ENCODE measurements at places on chromosomes 3 and 15. TPM values are rescaled to one million over a fixed set of nuclear protein-coding genes. Genes with fewer than 3 reads are reported as not detected.

- DNase-seq = no peak
These were observed 30.4 kb downstream of the CCDC13 start for GRCh38 chr3:42742688-42743087.

DNA sequence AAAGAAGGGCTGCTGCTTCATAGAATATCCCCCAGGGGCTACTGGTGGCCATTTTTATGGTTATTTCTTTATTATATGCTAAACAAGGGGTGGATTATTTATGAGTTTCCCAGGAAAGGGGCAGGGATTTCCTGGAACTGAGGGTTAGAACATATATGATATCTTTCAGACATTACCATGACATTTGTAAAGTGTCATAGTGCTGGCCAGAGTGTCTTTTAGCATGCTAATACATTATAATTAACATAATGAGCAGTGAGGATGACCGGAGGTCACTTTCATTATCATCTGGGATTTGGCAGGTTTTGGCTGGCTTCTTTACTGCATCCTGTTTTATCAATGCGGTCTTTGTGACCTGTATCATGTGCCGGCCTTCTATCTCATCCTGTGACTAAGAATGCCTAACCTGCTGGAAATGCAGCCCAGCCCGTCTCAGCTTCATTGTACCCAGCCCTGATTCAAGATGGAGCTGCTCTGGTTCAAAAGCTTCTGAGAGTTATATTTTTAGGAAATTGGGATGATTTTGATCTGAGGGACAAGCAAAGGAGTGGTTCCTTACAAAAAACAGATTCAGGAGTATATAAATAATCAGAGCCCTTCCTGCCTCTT lies 9.1 kb upstream of the ZBTB20 start:
- DNase-seq = no peak

- DNase-seq = peak; percentile 9
These were observed 262.1 kb downstream of the NAALADL2 start for GRCh38 chr3:175121225-175121624.

- DNase-seq = no peak
These were observed 113.5 kb upstream of the SATB1 start for GRCh38 chr3:18538463-18539230.

DNA sequence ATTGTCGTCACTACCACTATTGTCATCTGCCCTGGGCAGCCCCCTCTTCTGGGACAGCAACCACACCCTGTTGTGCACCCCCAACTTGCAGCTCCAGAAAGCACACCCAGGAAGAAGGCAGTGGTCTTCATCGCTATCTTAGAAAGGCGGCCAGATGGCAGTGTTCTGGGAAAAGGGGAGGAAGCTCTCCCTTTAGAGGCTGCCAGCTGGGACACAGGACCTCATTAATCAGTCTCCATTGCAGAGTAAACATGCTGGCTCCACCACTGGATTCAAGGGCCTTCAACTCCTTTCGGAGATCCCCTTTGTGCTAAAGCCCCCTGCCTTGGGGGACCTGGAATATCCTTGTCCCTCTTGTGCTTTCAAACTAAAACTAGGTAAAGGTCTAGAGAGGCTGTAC lies 199.3 kb upstream of the LINGO1 start:
- no peak for DNase-seq

DNA sequence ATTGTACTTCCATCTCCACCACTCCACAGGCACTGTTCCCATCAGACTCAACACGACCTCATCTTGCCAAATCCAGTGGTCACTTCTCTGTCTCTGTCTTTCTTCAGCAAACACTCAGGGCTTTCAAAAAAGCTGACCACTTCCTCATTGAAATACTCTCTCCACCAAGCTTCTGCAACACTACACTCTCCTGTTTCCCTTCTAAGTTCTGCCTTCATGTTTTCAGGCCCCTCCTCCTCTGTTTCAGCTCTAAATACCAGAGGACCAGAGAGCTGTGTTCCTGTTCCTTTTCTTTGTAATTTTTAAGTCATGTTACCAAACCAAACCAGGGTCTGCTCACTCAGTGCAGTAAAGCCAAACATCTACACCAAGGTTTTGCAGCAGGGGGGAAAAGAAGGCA lies 33.8 kb upstream of the ACP3 start:
- no peak for DNase-seq

GRCh38 chr15:52677593-52678467 lies 1.4 kb downstream of the ATOSA start:
- DNase-seq = peak; percentile 56

DNA sequence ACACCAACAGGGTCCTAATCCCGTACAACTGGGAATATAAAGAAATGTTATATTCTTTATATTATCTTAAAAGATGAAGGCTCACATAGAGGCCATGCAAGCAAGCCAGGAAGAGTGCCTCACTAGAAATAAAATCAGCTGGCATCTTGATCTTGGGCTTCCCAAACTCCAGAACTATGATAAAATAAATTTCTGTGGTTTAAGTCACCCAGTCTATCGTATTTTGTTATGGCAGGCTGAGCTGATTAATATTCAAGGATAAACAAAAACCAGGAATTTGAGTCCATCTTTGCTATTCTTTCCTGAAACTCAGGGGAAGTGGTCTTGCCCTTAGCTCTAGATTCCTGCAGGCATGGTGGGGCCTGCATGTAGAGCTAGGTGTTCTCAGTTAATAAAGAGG lies 42.7 kb downstream of the ATOSA start:
- no peak for DNase-seq

- DNase-seq = no peak
These were observed 22.1 kb upstream of the TRA2B start for GRCh38 chr3:185959609-185960521.

GRCh38 chr3:145017959-145018358 lies 1046.3 kb downstream of the DIPK2A start:
- no peak for DNase-seq

DNA sequence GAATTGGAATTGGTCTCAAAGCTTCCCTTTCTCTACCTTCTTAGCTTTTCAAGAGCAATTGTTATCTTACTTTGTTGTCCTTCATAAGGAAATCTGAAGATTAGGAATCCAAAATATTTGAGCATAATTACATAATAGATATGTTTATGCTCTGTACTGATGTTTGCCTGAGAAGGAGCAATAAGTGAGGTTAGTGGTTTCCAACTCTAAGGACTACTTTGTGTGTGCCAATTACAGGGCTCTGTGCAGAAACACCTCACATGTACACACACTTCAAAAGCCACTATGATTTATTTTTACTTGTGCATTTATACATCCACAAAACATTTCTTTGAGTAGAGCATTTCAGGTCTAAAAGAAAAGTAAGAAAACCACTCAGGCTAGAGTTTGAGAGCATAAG lies 49.9 kb downstream of the MME start:
- DNase-seq = no peak

- no peak for DNase-seq
These were observed 33.7 kb upstream of the ZNF445 start for GRCh38 chr3:44511238-44511566.

DNA sequence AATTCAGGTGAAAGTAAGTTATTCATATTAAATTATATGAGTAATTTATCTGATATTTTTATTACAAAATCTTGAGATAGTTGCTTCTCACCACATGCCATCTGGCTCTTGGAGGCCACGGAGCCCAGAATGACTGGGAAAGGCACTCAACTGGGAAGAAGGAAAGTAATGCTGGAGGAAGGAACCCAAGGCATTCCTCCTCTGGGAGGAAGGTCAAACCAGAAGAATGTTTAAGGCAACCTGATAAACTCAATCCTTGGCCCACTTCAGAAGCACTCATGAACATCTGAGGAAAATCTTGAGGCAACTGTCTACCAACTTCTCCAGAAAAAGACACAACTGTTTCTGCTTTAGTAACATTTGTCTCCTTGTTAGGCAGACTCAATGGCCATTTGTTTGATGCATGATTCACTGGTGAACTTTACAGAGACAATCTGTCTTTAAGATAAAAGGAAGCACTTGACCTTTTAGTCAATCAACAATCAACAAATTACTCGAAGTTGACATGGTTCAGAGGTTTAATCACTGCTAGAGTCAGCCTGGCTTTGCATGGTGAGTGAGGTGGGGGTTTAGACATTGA lies 261.4 kb upstream of the MME start:
- DNase-seq = no peak

GRCh38 chr3:126157083-126157768 lies 23.2 kb downstream of the ALDH1L1 start:
- DNase-seq = no peak

DNA sequence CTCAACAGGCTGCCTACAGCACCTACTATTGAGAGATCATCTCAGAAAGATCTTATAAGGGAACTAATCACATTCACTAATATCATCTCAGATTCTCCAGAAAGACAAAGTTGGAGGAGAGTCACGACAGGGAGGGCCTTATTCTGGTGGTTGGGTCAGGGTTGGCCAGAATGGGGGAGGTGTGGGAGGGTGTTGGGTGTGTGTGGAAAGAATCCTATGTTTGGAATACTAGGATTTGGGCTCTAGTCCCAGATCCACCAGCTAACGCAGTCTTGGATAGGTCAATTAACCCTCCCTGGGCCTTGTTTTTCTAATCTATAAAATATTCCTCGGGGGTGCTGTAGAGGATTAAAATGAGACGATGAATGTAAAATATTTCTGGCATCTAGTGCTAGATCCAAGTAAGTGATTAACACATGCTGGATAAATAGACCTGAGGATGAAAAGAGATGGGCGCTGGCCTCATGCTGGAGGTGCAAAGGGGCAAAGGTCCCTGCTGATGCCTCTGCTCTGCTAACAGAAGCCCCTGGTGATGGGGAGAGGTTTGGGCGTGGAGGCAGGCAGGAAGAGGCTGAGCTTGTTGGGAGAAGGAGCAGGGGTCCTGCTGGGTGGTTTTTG lies 67.6 kb upstream of the ETV5 start:
- DNase-seq = no peak

GRCh38 chr3:94609908-94610307 lies 547.0 kb downstream of the NSUN3 start:
- DNase-seq = no peak

Gene CHAC1
- total RNA-seq = 16.3 TPM

Gene SNTN
- not detected for total RNA-seq

Gene STX19
- not detected for total RNA-seq

Gene ADAMTSL3
- total RNA-seq = not detected

Gene LMAN1L
- total RNA-seq = 1.1 TPM

Gene FETUB
- total RNA-seq = not detected

Gene STXBP5L
- not detected for total RNA-seq

Gene IL12A
- not detected for total RNA-seq

Gene SERINC4
- total RNA-seq = 0.61 TPM
